ENCODE measurements at places on chromosomes 16 and 17.

- no peak for DNase-seq
These were observed 83.8 kb upstream of the FAM20A start for GRCh38 chr17:68684949-68685357.

DNA sequence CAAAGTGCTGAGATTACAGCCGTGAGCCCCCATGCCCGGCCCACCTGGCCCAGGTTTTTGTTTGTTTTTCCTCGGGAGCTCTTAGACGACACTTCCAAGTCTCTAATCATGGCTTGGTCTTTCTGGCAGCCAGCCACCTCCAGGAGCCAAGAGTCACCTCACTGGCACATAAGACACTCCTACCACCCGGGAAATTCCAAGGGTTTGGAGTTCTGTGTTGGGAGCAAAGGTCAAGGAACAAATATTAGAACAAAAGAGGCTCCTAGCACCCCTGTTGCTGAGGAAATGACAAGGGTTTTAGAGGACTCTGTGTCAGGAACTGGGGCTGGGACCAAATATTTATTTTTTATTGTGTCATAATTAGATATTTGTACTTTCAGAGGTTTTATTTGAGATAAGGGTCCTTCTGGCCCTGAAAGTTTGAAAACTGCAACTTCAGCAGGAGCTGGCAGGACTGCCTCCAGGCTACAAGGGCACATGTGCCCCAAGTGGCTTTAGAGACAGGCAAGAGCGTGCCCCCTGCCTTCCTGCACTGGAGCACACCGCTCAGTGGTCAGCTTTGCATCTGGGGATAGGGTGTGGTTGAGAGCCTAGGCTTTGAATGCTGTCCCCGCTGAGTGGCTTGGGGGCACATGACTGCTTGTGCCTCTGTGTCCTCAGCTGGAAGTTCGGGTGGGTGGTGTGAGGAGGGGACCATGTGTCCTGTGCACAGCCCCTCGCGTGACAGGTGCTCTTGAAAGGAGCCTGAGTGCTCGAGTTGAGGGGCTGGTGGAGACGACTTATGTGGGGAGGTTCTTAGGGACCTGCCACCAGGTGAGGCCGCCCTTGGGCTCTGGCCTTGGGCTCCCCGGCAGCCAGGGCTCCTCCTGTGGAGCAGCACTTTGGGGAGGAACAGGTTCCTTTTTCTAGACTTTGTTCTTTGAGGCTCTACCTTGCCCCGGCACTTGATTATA, 29.7 kb downstream of the MGRN1 start:
- DNase-seq = no peak

DNA sequence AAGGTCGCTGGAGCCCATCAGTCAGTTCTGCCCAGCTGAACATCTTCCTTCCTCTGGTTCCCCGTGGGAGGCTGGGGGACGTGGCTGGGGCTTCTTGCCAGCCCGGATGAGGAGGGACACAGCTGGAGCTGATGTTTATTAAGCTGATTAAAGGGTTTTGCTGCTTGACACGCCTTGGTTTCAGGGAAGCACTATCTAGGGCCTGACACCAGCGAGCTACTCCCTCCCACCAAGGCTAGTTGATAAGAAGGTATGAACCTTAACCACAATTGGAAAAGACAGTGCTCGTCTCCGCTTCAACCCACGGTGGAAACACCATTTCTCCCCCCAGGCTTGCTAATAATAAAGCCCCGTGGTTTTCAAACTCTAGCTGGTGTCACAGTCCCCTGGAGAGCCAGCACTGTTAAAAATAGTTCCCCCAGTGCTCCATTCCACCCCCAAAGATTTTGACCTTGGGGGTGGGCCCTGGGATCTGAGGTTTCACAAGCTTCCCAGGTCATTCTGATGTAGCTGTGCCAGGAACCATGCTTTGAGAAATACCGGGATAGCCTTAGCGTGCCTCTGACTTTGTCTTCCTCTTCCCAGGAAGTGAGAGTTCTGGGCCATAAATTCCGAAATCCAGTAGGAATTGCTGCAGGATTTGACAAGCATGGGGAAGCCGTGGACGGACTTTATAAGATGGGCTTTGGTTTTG, 5.5 kb downstream of the DHODH start:
- DNase-seq = no peak

GRCh38 chr16:3706253-3707012, 10.9 kb downstream of the TRAP1 start:
- DNase-seq = no peak

- no peak for DNase-seq
These were observed 249.5 kb upstream of the RBFOX1 start for GRCh38 chr16:7083096-7083495.

DNA sequence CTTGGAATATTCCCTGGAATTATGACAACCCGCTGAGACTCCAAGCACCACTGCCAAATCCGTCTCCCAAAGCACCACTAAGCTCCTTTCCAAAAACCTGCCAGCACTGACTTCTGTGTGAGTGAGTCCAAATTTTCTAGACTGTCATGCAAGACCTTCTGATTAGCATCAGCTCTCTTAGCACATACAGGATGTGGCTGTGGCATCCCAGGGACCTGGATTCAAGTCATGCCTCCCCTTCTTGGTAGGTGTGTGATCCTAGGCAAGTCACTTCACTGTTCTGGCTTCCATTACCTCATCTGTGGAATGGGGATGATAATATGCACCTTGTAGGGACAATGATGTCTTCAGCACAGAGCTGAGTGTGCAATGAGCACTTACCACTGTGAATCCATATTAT, 38.3 kb upstream of the USP7 start:
- DNase-seq = no peak

DNA sequence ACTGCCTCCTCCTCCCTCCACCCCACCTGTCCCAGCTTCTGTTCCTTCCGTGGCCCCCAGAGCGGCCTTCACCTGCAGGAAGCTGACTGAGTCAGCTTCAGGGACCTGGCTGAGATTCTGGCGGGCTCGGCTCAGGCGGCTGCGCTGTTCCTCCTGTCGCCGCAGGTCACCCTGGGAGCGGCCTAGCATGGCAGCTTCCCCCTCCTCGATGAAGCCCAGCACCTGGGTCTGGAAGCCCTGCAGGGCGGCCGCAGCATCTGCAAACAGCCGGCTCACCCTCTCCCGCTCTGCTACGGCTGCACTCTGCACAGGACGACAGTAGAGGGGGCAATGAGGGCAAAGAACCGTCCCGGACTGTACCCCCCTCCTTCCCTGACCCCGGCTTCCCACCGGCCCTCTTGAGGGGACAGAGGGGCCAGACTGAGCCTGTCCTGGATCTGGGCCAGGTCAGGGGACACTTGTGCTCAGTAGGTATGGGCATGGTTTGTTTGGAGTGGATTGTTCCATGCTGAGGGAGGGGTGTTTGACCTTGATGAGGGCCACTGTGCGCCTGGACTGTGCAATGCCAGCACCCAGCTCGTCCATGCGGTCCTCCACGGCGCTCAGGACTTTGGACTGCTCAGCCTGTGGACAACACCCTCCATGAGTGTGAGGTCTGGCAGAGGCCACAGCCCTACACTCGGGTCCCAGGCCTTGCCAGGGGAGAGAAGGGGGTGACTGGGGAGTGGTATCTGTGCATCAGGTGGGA, 2.0 kb downstream of the TRIM47 start:
- no peak for DNase-seq

- DNase-seq = peak; percentile 71
These were observed 1.2 kb upstream of the PFN1 start for GRCh38 chr17:4949321-4950074.

- no peak for DNase-seq
These were observed 20.7 kb upstream of the LGALS9 start for GRCh38 chr17:27610304-27610677.

DNA sequence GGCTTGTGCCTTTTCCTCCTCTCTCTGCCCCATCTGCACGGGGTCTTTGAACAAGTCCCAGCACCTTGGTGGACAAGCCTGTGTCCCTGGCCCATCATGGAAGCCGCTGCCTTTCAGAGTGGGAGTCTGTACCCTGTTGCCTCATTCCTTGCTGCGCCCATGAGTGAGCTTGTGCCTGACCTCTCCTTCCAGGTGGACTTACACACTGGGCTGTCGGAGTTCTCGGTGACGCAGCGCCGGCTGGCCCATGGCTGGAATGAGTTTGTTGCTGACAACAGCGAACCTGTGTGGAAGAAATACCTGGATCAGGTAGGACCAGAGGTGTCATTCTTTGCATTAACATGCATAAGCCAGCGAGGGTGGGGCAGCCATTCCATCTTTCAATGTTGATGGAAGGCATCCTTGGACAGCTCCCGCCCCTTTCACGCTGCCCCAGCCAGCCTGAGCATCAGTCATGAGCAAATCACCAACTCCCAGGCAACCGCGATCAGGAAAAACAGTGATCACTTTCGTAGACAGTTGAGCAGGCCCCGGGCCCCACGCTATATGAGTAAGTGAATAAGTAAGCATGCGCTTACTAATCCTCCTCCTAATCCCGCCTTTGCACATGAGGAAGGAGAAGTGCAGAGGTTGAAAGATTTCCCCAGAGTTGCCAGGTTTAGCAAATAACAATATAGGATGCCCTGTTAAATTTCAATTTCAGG, 36.8 kb downstream of the ATP2C2 start:
- no peak for DNase-seq

GRCh38 chr16:81528256-81528655, 83.6 kb downstream of the CMIP start:
- DNase-seq = no peak

- no peak for DNase-seq
These were observed 29.2 kb downstream of the GNA13 start for GRCh38 chr17:65027305-65027704.

DNA sequence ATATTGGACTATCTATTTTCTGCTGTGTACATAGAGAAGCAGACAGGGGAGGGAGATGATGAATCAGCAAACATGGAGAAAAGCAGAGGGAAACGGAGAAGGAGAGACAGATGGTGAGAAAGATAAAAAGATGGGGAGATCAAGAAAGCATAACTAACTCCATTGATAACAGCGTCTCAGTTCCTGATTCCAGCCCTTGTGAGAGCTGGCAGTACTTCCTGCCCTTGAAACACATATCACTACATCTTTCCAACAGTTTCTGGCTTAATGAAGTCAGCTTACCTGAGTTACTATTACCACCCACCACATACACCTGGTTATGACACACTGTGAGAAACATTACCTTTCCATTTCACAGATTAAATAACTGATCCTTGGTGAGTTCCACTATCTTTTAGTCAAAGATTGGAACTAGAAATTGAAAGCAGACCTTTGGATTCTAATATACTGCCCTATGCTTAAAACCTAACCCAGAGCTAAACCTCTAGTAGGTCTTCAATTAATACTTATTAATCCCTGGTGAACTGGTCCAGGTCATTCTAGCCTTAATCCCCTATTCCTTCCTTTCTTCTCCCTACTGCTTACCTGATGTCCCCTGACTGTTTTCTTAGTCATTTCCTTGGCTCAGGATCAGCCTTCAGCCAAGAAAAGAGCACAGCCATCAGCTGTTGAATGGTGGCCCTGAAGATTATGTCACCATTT, 346.6 kb upstream of the CCL2 start:
- no peak for DNase-seq

GRCh38 chr17:74780443-74781238, 4.5 kb upstream of the NAT9 start:
- DNase-seq = no peak

DNA sequence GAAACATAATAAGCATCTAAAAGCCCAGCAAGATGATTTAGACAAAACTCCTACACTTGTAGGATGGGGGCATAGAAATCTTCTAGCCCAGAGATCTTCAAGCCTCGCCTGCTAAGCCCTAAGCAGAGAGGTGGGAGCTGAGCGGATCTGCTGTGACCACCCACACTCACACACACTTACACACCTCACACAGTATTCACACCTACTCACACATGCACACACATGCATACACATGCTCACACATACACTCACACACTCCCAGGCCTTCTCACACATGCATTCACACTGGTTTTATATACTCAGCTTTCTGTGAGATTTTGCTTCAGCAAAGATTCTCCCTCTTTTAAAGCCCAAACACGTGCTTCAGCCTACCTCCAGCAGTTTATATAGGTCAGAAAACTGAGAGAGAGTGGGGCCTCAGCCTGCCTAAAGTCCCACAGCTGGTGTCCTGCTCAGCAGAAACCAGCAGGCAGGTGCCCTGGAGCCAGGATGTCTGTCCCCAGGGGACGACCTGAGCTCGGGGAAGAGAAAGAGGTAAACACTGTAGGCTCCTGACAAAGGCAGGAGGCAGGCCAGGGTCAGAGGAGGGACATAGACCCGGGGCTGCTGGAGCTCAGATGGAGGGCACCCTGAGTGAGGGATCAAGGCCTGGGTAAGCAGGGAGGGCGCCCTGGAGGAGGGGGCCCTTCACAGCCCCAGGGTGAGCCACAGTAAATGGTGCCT, 12.0 kb upstream of the KRT19 start:
- no peak for DNase-seq

GRCh38 chr16:8962393-8963009, 1.2 kb downstream of the USP7 start:
- no peak for DNase-seq

DNA sequence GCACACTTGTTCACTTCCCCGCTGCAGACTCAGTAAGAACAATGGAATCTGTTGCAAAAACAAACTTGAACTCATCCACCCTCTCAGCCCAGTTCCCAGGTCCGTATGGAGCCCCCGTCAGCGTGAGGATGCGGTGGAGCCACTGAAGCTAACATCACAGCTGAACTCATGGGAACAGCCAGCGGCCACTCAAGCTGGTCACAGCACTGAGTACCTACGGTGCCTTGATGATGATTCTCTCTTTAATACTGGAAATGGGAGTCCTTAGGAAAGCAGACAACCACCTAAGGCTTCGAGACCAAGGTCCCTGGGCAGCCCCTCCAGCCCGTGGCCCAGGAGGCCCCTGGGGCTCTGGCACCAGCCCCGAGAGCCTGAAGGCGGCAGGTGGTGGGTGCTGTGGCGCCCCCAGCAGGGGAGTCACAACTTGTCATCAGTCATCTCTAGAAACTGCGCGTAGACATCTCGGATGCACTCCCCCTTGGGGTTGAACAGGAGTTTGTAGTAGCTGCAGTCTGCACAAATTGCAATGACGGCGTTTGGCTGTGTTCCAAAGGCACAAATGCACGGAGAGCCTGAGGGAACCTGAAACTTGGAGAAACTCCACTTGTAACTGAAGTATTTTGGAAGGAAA, 31.0 kb upstream of the RHOT1 start:
- peak; percentile 71 for DNase-seq

DNA sequence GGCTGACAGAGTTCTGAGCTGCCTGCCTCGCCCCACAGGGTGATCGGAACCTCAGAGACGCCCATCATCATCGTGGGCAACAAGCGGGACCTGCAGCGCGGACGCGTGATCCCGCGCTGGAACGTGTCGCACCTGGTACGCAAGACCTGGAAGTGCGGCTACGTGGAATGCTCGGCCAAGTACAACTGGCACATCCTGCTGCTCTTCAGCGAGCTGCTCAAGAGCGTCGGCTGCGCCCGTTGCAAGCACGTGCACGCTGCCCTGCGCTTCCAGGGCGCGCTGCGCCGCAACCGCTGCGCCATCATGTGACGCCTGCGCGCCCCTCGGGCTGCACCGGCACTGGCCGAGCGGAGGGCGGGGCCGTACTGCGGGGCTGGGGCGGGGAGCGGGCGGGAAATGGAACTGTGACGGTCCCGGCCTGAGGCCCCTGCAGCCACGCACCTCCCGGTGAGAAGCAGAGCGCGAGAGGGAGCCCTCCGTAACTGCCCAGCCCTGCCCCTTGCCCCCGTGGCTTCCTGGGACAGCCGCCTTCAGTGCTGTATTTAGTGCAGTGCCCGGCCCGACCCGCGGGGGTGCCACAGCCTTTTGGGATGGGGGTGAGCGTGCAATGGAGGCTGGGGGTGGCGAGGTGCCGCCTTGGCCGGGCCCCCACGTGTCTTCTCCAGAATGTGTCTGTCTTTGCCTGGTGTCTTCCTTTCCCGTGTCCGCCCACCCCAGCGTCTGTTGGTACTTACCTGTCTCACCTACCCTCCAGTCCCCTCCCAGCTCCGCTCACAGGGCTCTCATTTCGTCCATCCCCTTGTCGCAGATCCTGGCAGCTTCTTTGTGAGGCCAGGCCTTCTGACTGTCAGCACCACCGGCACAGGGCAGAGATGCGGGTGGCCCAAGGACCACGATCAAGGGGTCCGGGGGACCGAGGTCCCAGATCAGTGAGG, 9.8 kb downstream of the RASL10B start:
- DNase-seq = no peak

Measured in tibial artery (tissue), 4 donors.